ENCODE measurements at places on chromosomes 3 and 15.

- no peaks in the 10 kb centered on the region for H3K27me3 ChIP-seq
- no peaks in the 10 kb centered on the region for H3K36me3 ChIP-seq
- no peak for DNase-seq
Observed at GRCh38 chr3:158710601-158711000, 21.7 kb downstream of the RARRES1 start.

DNA sequence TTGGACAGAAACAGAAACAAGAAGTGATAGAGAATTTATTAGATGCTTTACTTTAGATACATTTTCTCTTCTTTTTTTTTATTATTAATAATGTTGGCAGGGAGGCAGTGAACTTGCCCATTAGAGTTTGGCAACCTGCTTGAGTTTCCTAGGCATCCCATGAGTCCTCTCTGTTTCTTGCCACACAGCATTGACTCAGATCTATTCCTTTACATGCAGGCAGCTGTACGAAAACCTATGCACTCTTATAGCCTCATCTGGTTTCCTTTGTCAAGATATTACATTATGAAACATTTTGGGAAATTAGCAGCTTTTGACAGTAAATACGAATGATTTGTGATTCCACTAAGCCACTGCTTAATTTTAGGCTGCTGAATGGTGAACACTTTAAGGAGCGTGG is 23.3 kb downstream of the IL1RAP start:
- DNase-seq = no peak
- H3K4me1 ChIP-seq = no peaks in the 10 kb centered on the region
- no peaks in the 10 kb centered on the region for H3K27me3 ChIP-seq
- H3K36me3 ChIP-seq = no peaks in the 10 kb centered on the region
- no peak overlapping the region for H3K4me3 ChIP-seq

- no peak for DNase-seq
- H3K27ac ChIP-seq = no peak overlapping the region
- no peaks in the 10 kb centered on the region for H3K4me1 ChIP-seq
Observed at GRCh38 chr3:73409138-73409763, 215.5 kb downstream of the PDZRN3 start.

- H3K4me3 ChIP-seq = no peak overlapping the region
- H3K36me3 ChIP-seq = no peaks in the 10 kb centered on the region
- no peak overlapping the region for H3K27ac ChIP-seq
- H3K27me3 ChIP-seq = no peaks in the 10 kb centered on the region
- no peaks in the 10 kb centered on the region for H3K4me1 ChIP-seq
Observed at GRCh38 chr3:31908391-31909097, 72.5 kb downstream of the OSBPL10 start.

- peak; percentile 52 for DNase-seq
- H3K27me3 ChIP-seq = no peaks in the 10 kb centered on the region
- no peak overlapping the region for H3K4me3 ChIP-seq
- no peaks in the 10 kb centered on the region for H3K4me1 ChIP-seq
Observed at GRCh38 chr15:95760508-95760907, 570.0 kb upstream of the NR2F2 start.

- no peaks in the 10 kb centered on the region for H3K27me3 ChIP-seq
- H3K4me3 ChIP-seq = no peak overlapping the region
- DNase-seq = no peak
- no peaks in the 10 kb centered on the region for H3K36me3 ChIP-seq
Observed at GRCh38 chr3:133883641-133884040, 12.0 kb downstream of the RAB6B start.

DNA sequence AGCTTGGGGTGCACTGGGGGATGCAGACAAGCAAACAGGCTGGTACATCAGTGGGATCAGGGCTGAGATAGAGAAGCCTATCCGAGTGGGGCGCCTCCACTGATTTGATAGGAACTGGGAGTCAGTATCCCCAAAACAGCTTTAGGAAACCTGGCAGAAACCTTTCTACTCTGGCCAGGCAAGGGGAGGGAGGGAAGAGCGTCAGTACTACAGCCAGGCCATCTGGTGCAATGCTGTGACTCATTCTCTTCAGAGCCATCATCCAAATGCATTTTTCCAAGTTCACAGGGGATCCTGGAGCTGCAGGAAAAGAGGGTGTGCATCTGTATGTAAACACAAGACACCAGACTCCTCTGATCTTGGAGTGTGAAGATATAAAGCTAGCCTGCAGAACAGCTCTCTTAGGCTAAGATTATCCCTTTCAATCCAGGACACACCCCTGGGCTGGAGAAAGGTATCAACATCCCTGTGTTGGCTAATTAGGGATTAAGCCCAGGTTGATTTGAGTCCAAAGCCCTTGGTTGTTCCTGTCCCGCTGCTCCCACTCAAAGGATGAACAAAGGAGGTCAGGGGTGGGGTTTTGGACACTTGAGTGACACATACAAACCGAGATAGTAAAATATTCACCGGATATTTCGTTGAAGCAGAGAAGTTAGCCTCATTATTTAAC is 9.3 kb downstream of the GALNT15 start:
- H3K4me1 ChIP-seq = no peaks in the 10 kb centered on the region
- no peaks in the 10 kb centered on the region for H3K36me3 ChIP-seq
- H3K4me3 ChIP-seq = no peak overlapping the region
- no peak for DNase-seq

DNA sequence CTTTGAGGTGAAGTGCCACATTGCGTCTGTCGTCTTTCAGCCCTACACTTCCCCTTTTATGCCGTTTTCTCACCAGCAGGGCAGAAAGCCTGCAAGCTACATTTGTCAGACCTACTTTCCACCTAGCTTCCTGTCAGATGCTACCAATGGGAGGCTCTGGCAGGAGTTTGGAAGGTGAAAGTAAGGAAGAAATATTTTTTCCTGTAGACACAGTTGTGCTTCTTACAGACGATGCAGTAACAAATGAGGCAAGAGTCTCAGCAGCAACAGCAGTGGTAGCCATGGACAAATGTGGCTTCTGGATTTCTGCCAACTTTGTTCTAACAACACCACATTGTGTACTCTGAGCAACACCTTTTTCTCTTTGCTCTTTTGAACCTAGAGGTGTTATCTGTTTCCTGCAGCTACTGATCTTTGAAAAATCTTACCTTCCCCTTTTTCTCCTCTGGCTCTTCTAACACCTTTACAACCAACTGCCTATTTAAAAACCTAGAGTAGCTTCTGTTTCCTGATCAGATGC is 70.6 kb upstream of the STT3B start:
- no peak overlapping the region for H3K27ac ChIP-seq
- no peaks in the 10 kb centered on the region for H3K36me3 ChIP-seq

- H3K4me1 ChIP-seq = no peaks in the 10 kb centered on the region
- H3K36me3 ChIP-seq = peaks cover 12% of the 10 kb centered on the region
- no peak overlapping the region for H3K27ac ChIP-seq
- no peak overlapping the region for H3K4me3 ChIP-seq
Observed at GRCh38 chr15:42955518-42955917, 34.9 kb upstream of the TTBK2 start.

- no peaks in the 10 kb centered on the region for H3K4me1 ChIP-seq
- DNase-seq = no peak
- peak overlapping the region; percentile 28 for H3K27ac ChIP-seq
- no peak overlapping the region for H3K4me3 ChIP-seq
- no peaks in the 10 kb centered on the region for H3K36me3 ChIP-seq
- no peaks in the 10 kb centered on the region for H3K27me3 ChIP-seq
Observed at GRCh38 chr15:55279746-55280351, 9.8 kb downstream of the RAB27A start.

- H3K27me3 ChIP-seq = no peaks in the 10 kb centered on the region
- DNase-seq = no peak
- no peaks in the 10 kb centered on the region for H3K4me1 ChIP-seq
- H3K36me3 ChIP-seq = no peaks in the 10 kb centered on the region
Observed at GRCh38 chr3:15645246-15645645, 43.7 kb downstream of the BTD start.

- peak overlapping the region; percentile 80 for H3K4me3 ChIP-seq
- DNase-seq = peak; percentile 85
- H3K4me1 ChIP-seq = no peaks in the 10 kb centered on the region
- no peaks in the 10 kb centered on the region for H3K27me3 ChIP-seq
- H3K36me3 ChIP-seq = no peaks in the 10 kb centered on the region
Observed at GRCh38 chr3:16884084-16884747, 539 bp upstream of the PLCL2 start.

Measured in right lobe of liver (tissue), 6 donors.